Hematopoietic multipotent progenitor cell treated with erythropoietin and hydrocortisone succinate and interleukin-3 and kit ligand, for 17 days (in vitro differentiated cells): ENCODE measurements at places on chromosomes 11 and 22.

GRCh38 chr22:27383896-27384295 lies 417.7 kb downstream of the MN1 start:
- DNase-seq: no peak

DNA sequence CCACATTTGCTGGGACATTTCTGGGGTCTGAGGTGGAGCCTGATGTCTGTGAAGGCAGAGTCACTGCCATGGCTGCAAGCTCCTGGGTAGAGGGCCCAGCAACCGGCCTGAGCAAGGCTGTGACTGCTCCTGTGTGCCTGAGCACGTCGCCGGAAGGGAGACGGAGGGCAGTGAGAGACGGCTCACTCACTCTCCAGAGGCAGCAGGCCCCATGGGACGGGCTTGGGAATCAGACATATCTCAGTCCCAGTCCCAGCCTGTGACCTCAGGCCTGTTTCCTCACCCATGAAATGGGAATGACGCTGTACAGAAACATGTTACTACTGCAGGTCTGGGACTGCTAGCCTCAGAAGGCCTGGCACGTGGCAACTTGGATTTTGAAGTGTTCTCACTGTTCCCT lies 36.4 kb upstream of the RASL10A start:
- no peak for DNase-seq

DNA sequence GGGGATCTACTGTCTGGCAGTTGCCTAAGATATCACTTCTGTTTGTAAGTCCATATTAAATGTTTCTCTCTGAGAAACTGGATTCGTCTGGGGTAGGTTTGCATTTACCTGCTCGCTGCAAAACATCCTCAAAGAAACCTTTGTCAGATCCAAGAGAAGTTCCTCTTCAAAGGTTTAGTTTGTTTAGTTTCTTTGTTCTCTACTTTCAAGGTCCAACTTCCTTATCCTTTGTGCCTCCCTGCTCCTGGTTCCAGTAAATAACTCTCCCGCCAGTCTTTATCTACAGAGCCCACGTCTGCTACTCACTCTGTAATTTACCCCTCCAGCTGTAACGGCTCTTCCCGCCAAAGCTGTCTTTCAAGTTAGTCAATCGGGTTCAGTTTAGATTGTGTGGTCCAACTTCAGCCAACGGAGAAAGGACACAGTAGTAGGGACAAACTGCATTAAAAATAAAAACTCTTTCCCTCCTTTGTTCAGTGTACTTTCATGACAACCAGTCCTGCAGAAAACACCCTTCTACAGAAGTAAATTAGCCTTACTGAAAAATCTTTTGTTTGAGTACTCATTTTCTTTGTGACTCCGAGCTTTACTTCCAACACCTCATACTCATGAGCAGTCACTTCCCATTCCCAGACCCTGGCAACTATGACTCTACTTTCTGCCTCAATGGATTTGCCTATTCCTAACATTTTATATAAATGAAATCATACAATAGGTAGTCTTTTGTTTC lies 41.0 kb downstream of the TMPRSS5 start:
- no peak for DNase-seq

DNA sequence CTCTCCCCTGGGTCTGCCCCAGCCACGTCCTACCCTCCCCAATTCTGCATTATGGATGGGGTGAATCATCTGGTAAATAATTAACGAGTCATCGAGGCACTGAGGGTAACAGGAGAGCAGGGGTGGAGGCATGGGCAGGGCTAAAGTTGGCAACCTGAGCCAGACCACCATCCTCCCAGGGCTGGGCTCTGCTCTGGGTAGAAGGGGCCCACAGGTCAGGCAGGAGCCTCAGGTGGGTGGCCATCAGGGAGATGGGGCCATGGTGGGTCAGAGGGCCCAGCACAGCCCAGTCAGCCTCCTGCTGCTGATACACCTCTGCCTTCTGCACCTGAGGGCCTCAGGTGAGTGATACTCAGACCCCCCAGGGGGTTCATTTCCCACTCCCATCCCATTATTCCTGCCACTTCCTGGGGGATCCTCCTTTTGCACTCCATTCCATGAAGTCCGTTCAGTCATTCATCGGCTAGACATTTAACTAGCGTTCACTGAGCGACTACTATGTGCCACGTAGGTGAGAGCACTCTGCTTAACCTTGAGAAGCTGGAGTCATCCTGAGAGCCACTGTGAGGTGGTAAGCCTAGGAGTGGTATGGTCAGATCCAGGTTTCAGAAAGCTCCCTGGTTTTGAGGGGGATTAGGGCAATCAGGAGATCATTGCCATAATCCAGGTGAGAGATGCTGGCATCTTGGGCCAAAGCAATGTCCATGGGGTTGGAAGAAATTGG lies at the start of gene VSIG10L2:
TSS of gene VSIG10L2 (plus strand) at position 248 of the 724 bp plus-strand sequence. CDS start at position 260, 12 bp downstream.
- no peak for DNase-seq

DNA sequence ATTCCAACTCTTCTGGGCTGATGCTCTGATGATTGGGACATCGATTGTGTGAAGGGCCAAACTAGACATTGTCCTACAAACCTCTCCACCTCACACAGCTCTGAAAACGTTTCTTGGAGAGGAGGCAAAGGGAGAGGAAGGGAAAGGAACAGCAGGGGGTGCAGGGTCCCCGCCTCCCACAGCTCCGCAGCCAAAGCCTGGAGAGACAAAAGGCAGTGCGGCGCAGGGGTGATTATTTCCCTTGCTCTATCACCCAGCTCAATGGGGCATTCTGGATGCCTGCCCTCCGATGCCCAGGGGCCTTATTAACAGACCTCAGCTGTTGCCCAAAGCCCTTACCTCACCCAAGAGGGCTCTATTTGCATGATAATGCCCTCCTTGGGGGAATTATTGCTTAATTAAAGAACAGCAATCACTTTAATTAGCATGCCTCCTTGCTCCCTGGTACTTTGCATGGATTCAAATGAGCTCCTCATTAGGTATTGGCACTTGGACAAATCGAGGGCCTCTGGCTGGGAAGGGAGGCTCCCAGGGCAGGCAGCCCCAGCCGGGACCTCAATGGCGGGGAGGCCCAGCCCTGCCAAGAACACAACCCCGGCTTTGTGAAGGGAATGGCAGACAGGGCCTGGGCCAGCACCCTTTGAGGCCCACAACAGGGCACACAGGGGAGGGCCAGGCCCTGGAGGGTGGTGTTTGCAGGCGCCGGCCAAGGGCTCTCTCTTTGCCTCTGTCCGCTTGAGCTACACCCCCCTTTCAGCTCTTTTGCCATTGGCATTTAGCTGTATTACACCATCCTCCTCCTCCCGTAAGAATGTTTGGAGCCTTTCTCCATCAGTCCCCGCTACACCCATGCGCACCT lies 19.8 kb upstream of the CDON start:
- no peak for DNase-seq

GRCh38 chr11:128133501-128133900 lies 453.9 kb downstream of the ETS1 start:
- no peak for DNase-seq

DNA sequence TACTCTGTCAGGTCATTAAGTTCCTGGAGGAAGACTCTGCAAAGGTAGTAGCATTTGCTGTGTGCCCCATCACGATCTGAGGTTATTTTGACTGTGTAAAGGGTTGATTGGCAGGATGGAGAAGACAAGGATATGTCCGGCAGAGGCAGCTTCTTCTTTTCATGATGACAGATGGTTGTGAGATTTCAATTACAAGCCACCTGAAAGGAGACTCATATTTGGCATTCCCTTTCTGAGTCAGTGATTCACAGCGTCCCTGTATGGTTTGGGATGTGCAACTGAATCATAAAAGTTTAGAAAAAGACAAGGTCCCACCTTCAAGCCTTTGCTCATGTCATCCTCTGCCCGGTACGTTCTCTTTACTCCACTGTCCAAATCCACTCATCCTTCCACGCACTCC lies 113.4 kb downstream of the MTNR1B start:
- DNase-seq: no peak

- no peak for DNase-seq
These were observed 203.4 kb downstream of the CADM1 start for GRCh38 chr11:115300660-115301428.

GRCh38 chr11:84383576-84383975 lies 1097.4 kb upstream of the CCDC90B start:
- DNase-seq: no peak

DNA sequence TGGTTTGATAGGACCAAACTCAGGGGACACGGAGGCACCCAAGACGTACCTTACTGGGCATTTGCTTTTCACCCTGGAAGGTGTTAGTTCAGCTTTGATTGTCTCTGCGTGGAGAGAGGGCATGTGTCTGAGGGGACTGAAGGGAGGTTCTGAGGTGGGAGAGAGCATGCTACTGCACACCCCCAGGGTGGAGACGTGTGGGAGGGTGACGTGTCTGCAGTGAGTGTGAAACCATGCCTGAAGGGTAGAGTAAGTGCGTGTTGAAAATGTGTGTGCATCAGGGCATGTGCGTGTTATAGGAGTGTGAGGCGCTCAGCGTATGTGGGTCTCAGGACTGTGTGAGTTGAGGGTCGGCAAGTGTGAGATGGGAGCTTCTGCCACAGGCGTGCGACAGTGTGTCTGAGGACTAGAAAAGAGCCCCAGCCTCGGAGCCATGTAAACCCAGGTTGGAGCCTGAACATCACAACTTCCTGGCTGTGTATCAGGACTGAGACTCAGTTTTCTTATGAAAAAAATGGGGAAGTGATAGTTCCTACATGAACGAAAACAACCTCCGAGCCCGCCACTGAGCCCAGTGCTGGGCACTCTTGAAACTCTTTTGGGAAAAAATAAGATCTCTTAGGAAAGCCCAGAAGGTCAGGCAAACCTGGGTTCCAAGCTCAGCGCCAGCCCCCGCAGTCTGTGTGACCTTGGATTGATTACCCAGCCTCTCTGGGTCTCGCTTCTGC lies 11.8 kb upstream of the KCNJ11 start:
- no peak for DNase-seq
